ENCODE measurements at places on chromosomes 13 and 19.

- DNase-seq = no peak
These were observed 897 bp downstream of the ETHE1 start for GRCh38 chr19:43525836-43526771.

DNA sequence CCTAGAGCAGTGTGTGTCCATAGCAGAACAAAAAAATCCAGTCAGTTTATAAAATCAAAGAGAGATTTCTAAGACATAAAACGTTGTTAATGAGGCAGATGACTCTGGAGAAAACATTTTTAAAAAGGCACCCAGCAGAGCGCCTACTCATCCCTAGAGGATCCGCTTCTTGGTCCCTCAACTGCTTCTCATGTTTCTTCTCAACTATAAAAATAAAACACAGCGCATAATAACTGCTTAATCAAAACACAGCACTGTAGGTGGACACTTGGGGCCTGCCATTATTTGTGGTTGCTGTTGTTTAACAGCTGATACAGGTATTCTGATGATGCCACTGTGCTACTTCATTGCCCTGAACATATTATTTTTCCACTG lies 347.9 kb downstream of the FGF9 start:
- no peak for DNase-seq

DNA sequence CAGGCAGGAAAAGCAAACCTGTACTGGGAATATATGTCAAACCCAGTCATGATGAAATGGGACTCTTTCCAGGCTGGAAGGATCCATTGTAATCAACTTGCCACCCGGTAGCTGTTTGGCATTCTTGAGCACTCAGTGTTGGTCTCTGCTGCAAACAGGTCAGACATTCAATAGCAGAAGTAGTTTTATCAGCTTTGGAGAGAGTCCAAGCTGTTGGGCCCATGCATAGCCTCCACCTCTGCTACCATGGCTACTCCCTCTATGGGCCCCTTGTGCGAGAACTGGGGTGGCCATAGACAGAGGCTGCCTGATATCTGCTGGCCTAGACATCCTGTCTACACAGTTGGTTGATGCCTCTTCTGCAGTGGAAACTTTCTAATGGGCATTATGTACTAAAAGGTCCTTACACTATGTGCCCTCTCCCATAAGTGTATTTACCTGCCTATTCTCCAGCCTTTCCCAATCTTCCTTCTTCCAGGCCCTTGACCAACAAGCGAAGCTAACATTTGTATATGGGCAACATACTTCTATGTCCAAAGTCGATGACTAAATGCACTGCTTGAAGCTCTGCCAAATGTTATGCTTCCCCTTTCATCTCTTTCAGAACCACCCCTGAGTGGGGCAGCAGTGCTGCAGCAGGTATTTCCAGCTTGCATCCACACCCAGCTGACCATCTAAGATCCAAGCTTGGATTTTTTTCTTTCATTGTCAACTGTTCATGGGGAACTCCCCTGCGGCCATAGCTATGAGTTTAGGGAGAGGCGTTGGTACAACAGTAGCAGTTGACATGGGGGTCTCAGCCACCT lies 5.3 kb upstream of the RNF6 start:
- DNase-seq = no peak

GRCh38 chr19:49335071-49335783 lies at the start of gene CD37:
Gene CD37 (plus strand): TSS chr19:49335406. CDS start chr19:49335541, 135 bp downstream.
- peak; percentile 32 for DNase-seq

GRCh38 chr13:34627509-34628208 lies 314.4 kb upstream of the NBEA start:
- DNase-seq = no peak

DNA sequence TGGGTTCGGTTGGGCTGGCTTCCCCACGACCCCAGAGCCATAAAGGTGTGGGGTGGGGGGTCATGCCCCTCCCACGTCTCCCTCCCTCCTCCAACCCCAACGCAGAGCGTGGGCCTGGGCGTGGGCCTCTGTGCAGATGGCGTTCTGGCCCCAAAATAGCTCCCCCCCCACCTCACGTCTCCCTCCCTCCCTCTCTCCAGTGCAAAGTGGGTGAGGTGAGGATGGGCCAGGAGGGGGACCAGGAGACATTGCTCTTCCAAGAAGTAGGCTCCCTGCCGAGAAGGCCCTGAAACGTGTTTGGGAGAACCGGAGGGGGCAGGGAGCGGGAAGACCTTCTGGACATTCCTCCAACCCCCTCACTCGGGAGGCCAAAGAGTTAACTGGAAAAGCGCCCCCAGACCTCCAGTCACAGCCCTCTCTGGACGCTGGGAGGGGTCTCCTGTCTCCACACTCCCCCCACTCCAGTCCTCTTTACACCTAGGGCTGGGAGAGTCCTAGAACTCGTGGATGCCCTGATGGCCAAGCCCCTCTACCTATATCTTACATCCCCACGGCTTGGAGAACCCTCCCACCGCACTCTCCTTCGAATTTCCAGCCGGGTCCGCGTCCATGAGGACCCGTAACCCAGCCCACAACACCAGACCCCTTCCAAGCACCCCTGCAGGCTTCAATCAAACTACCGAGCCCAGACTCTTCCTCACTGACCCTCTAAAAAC lies 855 bp downstream of the UNC13A start:
- no peak for DNase-seq

DNA sequence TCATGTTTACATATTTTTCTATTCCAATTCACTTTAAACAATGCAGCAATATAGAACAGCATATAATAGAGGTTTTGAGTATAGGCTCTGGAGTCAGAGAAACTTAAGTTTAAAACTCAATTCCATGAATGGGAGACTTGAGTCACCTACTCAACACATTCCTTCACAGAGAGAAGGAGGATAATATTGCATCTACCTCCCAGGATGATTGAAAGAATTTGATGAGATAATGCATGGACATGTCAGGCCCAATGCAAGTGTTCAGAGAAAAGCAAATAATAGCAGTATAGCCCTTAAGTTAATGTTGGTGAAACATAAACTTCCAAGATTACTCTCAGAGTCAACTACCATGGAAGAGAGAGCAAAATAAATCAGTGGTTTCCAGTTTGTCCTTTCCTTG lies 170.2 kb downstream of the DCLK1 start:
- DNase-seq = no peak

DNA sequence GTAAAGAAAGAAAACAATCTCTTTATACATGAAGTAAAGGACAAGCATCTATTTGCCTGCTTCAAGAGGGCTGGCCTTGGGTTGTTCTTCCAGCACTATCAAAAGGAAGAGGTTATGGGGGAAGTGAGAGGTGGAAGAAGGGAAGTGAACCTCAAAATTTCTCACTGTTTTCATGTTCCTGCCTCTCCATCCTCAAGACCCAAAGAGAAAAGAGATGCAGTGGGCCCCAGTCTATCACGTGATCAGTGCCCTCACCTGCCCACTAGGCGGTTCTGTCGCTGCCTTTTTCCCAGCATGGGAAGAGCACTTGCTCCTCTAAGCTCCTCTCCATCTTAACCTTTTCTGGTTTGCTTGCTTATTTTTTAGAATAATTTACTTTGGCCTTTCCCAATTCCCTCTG lies 6.2 kb upstream of the USP12 start:
- no peak for DNase-seq

DNA sequence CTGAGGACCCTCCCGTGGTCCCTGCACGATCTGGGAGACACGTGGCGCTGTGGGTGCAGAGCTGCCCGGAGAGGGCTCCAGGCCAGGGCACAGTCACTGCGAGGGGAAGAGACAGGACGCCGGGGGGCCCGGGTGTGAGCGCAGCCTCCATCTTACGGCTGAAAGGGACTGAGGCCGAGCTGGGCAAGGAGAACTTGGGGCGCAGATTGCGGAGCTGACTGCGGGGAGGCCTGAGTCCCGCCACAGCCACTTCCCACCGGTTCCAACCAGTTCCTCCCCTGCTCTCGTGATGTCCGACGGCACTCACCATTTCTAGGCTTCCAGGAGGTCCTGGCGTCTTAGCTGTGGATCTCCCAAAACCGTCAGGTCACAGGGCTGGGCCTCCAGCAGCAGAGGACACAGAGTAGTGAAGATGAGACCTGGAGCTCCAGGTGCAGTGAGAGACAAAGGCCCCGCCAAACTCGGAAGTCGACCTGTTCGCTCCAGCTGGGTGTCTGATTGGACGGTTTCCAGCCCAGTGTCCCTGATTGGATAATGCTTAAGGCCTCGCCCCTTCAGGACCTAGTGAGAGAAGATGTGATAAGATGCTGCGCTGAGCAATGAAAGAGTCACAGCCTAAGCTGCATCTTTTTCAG lies 4.8 kb upstream of the ZNF253 start:
- DNase-seq = no peak

DNA sequence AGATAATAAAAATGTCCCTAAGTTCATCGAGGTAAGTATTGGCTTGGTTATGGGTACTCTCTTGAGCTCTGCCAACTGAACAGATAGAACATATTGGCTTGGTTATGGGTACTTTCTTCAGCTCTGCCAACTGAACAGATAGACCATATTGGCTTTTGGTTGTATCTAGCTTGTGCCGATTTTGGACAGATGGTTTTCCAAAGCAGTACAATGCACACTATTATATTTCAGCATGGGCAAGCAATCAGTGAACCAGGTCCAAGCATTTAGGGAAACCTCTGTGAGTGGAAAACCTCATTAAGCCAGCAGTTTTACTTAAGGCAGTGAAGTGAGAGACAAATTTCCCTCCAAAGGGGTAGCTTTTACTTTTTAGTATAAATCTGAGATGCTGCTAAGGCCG lies 1440.5 kb upstream of the SPRY2 start:
- no peak for DNase-seq

- no peak for DNase-seq
These were observed 18.4 kb upstream of the MYCBP2 start for GRCh38 chr13:77345150-77345780.

- no peak for DNase-seq
These were observed 7.4 kb downstream of the DBP start for GRCh38 chr19:48629599-48630295.

- no peak for DNase-seq
These were observed 37.5 kb downstream of the ARRDC2 start for GRCh38 chr19:18045307-18046050.

- DNase-seq = no peak
These were observed 346.5 kb downstream of the ZNF536 start for GRCh38 chr19:30718707-30719106.

- DNase-seq = no peak
These were observed 16.3 kb downstream of the PIAS4 start for GRCh38 chr19:4023600-4024398.

GRCh38 chr19:3653865-3654513 lies 27.4 kb upstream of the CACTIN start:
- no peak for DNase-seq

DNA sequence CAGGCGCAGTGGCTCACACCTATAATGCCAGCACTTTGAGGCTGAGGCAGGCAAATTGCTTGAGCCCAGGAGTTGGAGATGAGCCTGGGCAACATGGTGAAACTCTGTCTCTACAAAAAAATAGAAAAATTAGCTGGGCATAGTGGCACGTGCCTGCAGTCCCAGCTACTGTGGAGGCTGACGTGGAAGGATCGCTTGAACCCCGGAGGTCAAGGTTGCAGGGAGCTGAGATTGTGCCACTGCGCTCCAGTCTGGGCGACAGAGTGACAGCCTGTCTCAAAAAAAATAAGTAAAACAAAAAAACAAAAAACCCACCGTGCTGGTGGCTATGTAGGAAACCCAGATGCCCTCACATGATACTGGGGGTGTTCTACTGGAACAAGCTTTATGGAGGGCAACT lies 16.4 kb downstream of the PHLDB3 start:
- DNase-seq = no peak

- DNase-seq = no peak
These were observed 268.2 kb downstream of the SHISA2 start for GRCh38 chr13:25783601-25784024.

DNA sequence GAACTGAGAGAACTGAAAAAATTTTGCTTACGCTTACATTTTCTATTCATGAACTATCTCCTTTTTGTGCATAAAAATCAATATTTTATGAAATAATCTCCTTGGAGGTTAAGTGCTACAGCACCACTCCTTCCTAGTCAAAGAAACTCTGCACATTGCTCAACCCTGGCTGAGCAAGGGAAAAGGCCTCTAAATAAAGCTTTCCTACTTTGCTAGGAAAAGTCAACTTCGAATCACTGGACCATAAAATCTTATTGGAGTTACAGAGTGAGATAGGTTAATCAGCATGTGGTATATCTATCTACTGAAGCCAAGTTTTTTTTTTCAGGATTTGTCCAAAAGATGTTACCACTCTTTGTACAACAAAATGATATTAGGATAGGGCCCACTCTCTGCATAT lies 57.5 kb upstream of the HMGB1 start:
- DNase-seq = no peak

DNA sequence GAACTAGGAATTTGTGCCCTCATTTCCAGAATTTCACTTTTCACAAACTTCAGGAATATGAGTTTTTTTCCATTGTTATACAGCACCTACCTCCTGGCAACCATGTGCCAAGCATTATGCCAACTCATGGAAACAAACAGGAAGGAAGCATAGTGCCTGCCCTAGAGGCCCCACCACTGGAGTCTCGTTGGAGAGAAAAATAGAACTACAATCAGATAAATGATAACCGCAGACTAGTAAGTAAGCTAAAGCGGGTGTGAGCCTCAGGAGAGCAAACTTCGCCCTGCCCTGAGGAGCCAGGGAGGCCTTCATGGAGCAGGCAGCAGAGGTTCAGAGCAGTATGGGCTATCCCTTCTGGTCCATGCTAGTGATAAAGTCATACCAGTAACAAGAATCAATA lies 75.9 kb downstream of the FRY start:
- DNase-seq = no peak

- no peak for DNase-seq
These were observed 1.6 kb downstream of the SPINT2 start for GRCh38 chr19:38265921-38266429.
